ENCODE measurements at places on chromosomes 3 and 15.

GRCh38 chr15:72173864-72174550, 23.6 kb downstream of the GRAMD2A start:
- no peak for DNase-seq

- DNase-seq: no peak
Measured at GRCh38 chr3:105511031-105511430, 144.3 kb downstream of the ALCAM start.

DNA sequence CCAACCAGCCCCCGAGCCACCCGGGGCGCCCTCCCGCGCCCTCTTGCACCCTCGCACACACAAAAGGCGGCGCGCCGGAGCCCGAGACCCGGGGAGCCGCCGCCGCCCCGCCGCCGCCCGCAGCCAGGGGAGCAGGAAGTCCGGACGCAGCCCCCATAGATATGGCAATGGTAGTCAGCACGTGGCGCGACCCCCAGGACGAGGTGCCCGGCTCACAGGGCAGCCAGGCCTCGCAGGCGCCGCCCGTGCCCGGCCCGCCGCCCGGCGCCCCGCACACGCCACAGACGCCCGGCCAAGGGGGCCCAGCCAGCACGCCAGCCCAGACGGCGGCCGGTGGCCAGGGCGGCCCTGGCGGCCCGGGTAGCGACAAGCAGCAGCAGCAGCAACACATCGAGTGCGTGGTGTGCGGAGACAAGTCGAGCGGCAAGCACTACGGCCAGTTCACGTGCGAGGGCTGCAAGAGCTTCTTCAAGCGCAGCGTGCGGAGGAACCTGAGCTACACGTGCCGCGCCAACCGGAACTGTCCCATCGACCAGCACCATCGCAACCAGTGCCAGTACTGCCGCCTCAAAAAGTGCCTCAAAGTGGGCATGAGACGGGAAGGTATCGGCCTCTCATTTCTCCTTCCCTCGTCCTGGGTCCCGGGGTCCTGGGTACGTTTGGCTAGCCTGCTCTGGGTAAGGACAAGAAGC, 1.6 kb downstream of the NR2F2 start:
- DNase-seq: peak; percentile 51

DNA sequence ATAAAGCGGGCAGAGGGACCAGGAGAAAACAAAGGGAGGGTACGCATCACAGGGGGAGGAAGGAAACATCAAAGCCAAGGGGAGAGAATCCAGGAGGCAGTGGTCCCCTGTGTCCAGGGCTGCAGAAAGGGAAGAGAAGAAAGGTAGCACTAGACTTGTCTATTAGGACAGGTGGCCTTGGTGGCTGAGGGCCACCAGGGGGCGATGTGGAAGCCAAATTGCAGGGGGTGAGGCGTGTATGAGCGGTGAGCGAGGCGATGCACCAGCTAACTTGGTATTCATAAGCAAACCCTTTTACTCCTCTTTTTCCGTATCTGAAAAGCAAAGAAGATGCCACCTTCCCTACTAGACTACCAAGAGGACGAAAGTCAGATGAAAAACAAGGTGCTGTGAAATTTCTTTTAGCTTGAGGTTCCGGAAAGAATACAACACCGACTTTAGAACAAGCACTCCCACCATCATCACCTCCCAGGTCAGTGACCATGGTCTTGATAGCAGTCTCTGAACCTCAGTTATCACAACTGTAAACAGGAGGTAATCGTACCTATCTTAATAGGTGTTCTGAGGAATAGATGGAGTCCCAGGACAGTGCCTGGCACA, 654.4 kb upstream of the ADAMTS9 start:
- DNase-seq: peak; percentile 50

DNA sequence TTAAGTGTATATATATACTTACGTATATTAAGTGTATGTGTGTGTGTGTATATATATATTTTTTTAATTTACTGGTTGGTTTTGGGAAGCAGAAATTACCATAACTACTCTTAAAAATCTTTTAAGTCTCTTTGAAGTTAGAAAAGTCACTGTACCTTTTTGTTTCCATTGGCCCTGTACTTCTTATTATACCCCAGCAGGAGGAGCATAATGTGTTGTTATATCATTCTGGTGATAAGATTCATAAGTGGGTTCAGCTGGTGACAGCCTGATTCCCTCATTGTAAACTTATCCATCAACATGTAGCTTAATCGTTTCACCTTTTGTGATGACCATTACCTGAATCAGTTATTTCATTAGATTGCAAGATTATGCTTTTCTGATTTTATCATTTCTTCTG, 30.8 kb downstream of the MLH1 start:
- no peak for DNase-seq

DNA sequence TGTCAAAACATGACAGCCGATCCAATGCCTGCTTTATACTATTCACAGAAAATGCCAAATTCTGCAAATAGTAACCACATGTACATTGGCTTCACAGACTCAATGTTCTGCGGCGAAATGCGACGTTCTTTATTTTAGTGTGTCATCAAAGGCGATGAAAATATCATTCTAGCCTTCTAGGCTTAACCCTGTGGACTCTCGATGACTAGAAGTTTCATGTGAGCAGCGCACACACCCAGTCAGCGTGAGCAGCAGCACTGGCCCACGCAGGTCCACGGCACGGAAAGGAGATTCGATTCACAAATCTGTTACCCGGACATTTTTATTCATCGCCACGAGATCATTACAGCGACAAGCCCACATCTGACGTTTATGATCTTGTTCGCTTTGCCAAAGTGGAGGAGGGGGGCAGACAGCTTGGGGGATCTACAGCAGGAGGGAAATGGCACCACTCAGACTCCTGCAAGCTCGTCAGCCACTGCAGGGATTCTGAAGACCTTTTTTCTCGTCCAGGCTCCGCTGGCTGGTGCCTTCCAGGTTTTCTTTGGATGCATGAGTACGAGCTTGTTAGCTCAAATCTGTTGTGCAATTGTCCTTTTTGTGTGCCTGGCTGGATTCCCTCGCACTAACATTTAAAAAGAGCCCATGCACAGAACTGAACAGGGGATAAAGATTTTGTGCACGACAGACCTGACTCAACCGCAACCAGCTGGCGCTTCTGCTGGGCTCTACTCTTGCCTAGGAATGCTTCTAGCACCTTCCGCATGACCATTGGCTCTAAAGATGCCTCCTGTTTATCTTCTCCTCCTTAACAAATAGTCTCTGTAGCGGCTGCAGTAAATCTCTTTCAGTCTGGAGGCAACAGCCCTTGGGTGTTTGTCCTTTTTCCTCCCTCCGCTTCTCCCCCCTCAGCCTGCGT, 938.4 kb downstream of the MCTP2 start:
- no peak for DNase-seq

DNA sequence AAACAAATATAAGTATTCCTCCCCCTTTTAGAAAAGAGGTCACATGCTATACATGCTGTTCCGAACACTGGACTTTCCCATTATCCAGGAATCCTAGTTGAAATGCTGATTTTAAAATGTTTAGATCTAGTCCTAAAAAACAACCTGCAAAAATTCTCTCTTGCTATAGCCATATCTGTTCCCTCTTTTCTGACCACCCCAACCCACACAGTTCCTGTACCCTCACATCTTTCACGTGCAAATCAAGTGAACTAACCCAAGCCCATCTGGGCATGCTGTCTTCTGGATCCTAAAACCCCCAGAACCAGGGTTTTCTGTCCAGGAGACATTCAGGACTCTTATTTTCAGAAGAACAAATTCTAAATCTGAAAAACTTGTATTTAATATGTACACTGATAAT, 67.4 kb downstream of the RAD18 start:
- DNase-seq: no peak

DNA sequence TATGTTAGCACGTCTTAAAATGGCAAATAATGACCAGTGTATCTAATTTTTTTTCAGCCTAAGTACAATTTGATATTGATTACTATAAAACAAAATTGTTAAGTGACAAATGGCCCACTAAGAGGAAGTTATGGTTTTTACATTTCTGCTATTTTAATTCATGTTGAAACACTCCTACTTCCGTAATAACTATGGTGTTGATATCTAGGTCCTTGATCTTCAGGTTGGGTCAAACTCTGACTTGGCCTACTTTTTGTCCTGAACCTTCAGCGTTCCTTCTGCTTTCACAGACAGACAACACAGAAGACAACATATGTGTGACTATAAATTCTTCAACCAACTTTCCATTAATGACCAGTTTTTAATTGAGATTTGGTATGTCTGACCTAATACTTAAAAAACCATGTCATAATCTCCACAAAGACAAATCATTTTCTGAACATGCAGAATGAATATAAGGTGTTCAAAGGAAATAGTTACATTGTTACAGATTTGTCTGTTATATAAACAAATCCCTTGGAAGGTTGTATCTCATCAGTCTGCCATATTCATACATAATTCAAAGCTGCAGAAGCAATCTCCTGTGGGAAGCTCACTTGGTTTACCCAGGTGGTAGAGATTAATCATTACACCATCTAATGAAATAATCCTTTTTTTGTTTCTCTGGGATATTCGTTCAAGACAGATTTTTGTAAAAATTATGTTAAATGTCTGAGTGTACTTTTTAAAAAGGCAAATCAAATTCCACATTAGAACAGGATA, 92.1 kb upstream of the TSPAN3 start:
- DNase-seq: no peak

DNA sequence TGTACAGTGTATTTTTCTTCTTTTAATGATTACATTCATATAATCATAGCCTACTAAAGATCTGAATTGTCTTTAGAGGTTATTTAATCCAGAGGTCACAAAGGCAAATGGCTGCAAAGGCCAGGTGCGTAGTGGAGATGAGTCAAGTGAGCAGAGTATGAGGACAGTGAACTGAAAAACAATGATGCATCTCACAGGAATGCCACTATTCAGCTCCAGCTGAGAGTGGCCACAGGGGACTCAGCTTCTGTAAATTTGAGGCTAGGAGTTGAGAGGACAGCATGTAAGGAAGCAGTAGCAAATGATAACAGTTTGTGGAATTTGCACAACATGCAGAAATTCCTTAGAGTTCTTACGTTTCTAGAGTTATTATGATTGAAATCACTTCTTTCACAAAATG, 50.4 kb downstream of the COL6A5 start:
- peak; percentile 96 for DNase-seq

GRCh38 chr3:78140866-78141265, 1101.0 kb downstream of the ROBO2 start:
- no peak for DNase-seq

GRCh38 chr3:65660000-65660598, 378.6 kb downstream of the MAGI1 start:
- no peak for DNase-seq
